Vagina (tissue), 2 donors: ENCODE measurements at places on chromosomes 3 and 15. TPM values are rescaled to one million over a fixed set of nuclear protein-coding genes. Genes with fewer than 3 reads are reported as not detected.

The FOXL2NB gene
- total RNA-seq: 1.5 TPM

The GABRR3 gene
- not detected for total RNA-seq

The SLC22A13 gene
- not detected for total RNA-seq

DNA sequence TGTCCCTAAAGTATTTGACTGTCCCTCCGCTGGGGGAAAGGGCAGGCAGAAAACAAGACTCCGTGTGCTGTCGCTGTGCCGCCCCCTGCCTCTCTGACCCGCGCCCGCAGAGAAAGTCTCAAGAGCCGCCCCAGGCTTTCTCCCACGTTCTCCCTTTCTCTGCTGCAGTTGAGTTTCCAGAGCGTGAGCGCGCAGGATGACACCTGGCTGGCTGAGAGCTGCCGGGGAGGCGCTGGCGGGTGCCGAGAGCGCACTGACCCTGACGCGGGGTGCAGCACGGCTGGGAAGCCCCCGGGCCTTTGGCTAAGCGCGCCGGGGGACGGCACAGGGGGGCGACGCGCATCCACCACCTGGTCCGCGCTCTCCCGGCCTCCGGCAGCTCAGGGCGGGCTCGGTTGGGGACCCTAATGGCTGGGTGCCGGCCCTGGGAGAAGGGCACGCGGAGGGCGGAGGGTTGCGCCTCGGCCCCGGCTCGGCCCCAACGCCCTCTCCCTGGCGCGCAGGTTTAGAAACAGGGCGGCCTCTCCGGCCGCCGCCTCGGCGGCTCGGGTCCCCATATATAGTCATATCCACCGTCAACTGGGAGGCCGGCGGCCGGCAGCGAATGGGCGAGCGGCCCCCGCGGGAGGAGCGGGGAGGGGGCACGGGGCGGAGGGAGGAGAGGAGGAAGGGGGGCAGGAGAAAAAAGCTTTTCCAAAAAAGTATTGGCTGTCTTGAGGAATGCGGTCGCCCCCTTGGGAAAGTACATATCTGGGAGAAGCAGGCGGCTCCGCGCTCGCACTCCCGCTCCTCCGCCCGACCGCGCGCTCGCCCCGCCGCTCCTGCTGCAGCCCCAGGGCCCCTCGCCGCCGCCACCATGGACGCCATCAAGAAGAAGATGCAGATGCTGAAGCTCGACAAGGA lies at the start of gene TPM1:
TPM1 (plus strand) TSS at position 774 of the 903 bp plus-strand sequence; CDS start at position 857, 83 bp downstream.
- DNase-seq: no peak

GRCh38 chr3:18791182-18791581 lies 357.1 kb upstream of the KCNH8 start:
- no peak for DNase-seq

The NLGN1 gene
- 4.7 TPM for total RNA-seq

The ALPK3 gene
- 2.5 TPM for total RNA-seq

DNA sequence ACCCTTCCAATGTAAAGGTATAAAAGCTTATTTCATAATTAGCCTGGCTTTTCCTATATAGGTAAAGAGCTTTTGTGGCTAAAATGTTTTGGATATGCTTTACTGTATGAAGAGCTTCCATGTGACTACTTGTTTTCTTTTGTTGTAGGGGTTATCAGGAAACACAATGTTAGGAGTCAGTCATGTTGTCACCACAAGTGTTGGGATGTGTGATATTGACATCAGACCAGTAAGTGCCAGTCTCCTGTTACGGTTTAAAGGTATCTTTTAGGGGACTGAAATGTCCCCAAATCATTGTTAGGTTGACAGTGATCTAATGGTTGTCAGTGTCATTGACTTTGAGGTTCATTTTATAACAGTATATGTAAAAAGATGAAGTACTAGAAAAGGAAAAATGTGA lies 18.3 kb downstream of the ACTL6A start:
- no peak for DNase-seq

GRCh38 chr3:187318819-187319616 lies 27.5 kb upstream of the MASP1 start:
- peak; percentile 74 for DNase-seq

GRCh38 chr3:190229632-190230424 lies 92.4 kb downstream of the CLDN1 start:
- no peak for DNase-seq

GRCh38 chr3:192246847-192247559 lies 480.3 kb downstream of the FGF12 start:
- DNase-seq: no peak

- peak; percentile 87 for DNase-seq
Measured at GRCh38 chr15:68384451-68385239, 47.3 kb downstream of the ITGA11 start.

GRCh38 chr15:74226761-74227540 lies 9.2 kb upstream of the CCDC33 start:
- no peak for DNase-seq
